ENCODE measurements at places on chromosomes 12 and 14.

DNA sequence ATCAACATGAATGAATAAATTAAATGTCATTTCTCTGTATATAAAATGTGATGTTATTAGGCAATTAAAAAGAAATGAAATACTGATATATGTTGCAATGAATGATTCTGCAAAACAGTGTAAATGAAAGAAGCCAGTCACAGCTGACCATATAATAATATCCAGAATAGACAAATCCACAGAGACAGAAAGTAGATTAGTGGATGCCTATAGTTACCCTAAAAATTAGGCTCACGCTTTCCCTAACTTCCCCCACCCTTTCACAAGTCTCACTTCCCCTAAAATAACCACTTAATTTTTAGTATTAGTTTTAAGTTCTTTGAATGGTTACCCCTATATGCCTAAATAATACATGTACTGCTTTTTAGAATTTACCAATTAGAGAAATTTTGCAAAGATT is 348.9 kb upstream of the FAR2 start:
- no peak for DNase-seq

GRCh38 chr12:120181991-120182631 is 12.4 kb downstream of the GCN1 start:
- DNase-seq: no peak

DNA sequence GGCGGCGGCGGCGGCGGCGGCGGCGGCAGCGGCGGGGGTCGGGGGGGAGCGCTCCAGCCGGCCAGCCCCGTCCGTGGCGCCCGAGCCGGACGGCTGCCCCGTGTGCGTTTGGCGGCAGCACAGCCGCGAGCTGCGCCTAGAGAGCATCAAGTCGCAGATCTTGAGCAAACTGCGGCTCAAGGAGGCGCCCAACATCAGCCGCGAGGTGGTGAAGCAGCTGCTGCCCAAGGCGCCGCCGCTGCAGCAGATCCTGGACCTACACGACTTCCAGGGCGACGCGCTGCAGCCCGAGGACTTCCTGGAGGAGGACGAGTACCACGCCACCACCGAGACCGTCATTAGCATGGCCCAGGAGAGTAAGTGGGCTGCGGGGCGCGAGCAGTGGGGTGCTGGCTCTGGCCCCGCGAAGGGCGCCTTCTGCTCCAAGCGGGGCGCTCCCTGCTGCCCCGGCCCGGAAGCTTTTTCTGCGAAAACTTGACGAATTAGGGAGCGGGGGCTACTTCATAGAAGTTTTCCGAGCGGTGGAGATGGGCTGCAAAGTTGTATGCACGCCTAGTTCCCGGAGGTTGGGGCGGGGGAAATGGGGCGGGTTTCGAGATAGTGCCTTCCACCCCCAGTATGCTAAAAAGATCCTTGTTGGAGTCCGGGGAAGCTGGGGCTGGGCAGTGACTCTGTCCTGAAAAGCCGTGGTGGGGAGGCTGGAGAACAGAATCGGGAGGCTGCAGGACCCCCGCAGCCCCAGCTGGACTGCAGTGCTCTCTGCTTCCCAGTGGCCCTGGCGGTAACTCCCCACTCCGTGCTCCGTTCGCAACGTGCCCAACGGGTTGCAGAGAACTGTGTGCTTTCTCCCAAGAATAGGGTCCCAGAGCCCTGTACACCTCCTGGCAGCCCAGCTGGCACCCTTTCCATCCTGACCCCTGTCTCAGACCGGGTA is 751 bp downstream of the GDF11 start:
- DNase-seq: no peak

- no peak for DNase-seq
These were observed 255.2 kb upstream of the SFSWAP start for GRCh38 chr12:131455581-131456110.

- no peak for DNase-seq
These were observed 83.9 kb upstream of the FERMT2 start for GRCh38 chr14:53034688-53035230.

- no peak for DNase-seq
These were observed 170.7 kb upstream of the MYL2 start for GRCh38 chr12:111091051-111091450.

DNA sequence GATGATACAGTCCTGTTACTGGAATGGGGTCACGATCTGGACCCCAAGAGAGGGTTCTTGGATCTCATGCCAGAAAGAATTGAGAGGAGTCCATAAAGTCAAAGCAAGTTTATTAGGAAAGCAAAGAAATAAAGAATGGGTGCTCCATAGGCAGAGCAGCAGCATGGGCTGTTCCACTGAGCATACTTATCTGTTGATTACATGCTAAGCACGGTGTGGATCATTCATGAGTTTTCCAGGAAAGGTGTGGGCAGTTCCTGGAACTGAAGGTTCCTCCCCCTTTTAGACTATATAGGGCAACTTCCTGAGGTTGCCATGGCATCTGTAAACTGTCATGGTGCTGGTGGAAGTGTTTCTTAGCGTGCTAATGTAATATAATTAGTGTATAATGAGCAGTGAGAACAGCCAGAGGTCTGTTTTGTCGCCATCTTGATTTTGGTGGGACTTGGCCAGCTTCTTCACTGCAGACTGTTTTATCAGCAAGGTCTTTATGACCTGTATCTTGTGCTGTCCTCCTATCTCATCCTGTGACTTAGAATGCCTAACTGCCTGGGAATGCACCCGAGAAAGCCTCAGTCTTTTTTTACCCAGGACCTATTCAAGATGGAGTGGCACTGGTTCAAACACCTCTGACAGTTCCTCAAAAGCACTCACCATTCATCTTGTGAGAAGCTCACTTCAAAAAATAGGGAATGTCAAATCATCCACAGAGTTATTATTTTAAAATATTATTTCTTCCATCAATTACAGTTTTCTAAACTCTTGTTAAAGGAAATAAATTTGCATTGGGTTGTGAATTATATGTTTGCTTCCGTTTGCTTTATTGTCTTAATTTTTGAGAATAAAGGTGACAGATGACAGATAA is 1358.8 kb upstream of the TMEM132C start:
- no peak for DNase-seq

- no peak for DNase-seq
These were observed 73.1 kb downstream of the NTN4 start for GRCh38 chr12:95717316-95717928.

DNA sequence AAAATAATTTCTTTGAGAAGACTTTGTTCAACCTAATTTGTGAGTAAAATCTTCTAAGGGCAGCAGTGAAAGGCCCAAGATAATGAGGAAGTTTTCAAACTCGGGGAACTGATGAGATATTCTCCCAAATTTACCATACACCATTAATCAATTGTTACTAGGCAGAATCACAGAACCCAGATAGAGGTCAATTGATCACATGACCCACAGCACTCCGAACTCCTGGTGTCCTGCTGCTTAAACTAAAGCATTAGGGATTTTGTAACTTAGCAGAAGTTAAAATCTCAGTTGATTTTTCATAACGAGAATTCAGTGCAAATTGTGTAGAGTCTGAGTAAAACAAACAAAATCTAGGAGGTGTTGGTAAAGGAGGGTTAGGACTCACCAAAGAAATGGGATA is 207.8 kb downstream of the C12orf42 start:
- no peak for DNase-seq

- no peak for DNase-seq
These were observed 23.7 kb upstream of the UBC start for GRCh38 chr12:124938108-124938507.
